GM12891 (cell line): ENCODE measurements at places on chromosomes 7 and 10.

DNA sequence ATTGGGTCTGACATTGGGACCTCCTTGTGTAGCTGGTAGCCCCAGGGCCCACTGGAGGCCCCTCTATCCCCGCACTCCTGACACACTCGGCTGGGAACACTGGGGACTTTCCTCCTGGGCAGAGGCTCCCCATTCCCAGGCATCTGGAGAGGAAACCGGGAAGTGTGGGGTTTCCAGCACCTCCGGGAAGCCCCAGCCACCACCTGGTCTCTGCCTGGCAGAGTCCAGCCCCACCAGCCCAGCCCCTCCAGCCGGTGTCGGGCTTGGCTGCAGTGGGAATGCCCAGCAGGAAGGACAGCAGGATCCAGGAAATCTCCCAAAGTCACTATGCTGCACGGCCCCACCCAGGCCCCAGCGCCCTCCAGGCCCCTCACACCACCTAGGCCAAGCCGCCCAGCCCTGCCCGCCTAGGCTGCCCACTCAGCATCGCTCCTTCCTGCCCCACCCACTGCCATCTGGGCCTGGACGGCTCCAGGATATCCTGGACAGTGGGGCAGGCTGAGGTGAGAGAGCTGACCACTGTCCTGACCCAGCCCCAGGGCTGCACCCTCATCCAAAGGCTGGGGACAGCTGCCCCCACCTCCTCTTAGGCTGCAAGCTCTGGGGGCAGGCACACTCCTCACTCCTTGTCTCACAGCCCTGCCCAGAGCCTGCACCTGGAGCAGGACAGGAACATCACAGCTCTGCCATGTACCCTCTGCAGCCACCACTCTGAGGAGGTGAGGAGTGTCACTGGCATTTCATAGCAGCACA, 11.8 kb downstream of the RASGEF1A start:
- peak; percentile 11 for DNase-seq

GRCh38 chr7:45028138-45028919, 28.3 kb downstream of the CCM2 start:
- no peak for DNase-seq

GRCh38 chr10:129341087-129341486, 126.0 kb upstream of the MGMT start:
- no peak for DNase-seq

DNA sequence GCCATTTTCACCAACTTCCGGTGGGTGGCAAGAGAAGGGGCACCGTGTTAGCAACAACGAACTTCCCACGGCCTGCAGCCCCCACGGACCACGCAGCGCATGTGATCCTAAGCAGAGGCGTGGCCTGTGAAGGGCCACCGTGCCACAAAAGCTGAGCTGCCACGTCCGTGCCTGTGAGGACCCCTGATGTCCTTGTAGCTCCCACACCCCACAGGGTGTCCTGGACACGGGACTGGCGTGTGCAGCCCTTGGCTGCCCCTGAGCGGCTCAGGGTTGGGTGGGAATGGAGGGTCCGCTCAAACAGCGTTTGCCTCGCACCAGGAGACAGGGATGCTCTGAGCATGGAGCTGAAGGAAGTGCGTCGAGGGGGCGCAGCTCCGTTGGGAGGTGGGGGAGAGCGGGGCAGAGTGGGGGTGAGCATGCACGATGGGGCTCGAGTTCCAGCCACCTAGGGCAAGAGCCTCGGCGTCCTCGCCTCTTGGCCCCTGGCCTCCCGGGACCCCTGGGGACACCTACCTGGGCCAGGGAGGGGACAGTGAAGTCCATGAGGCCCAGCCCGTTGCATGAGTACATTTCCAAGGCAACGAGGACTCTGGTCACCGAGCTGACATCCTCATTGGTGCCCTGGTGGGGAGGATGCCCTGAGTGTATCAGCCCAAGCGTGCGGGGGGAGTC, 33.6 kb downstream of the CFAP46 start:
- DNase-seq = no peak

DNA sequence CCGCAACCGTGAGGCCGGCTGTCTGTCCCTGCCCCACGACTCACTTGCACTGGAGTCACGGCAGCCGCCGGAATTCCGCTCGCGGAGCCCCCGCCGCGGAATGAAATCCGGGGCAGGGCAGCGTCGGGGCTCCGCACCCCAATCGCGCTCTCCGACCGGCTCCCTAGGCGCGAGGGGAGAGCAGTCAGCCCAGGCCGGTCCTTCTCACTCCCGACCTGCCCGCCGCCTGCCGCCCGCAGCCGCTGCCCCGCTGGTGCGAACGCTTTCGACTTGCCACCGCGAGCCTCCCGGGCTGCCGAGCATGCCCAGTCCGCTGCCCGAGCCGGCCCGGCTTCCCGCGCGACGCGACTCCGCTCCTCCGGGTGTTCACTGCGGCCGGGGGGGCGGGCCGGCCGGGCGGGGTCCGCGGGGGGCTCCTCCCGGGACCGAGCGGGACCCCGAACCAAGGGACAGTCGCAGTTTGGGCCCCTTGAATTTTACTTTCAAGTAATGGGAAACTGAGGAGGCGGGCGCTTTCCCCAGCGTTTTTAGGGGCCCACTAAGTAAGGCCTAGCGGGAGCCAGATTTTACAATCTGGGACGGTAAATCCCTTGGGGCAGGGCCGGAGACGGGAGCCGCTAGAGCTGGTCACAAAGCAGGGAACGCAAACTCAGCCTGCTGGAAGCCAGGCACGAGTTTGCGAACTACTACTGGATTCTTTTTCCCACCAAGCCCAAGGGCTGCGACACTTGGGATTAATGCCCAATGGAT, at the start of gene SGMS1:
TSS of gene SGMS1 (minus strand) at position 294 of the 750 bp plus-strand sequence. CDS start 279,842 bp downstream, outside the sequence.
- DNase-seq = peak; percentile 74

- no peak for DNase-seq
Observed at GRCh38 chr7:45568536-45569289, 5.5 kb upstream of the ADCY1 start.

DNA sequence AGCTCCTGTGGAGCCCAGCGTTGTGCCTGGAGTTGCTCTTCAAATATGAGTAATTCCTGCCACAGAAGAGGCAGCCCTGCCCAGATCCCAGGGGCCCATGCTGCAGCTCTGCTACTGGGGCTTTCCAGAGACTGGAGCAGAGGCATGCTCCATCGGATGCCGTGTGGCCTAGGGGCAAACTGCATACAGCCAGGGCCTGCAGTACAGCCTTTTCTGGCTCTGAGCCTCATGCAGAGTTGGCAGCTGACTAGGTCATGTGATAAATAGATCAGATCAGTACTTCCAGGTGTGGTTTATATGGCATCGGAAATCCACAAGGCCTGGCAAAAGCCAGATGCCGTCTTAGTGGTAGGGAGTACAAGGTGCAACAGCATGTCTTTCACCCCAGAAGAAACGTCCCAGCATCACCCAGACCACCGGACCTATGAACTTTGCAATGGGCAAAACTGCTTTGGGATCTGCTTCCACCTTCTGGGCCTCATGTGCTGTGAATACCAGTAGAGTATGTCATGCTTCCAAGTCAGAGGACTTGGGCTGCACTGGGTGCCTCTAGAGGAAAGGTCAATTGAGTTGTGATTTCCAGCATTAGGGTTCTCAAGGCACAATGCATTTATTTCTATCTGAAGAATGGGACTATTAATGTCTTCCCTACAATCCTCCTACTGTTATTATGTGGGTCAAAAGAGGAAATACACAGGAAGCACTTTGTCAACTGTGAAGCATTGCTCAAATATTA, 250.7 kb upstream of the ZNF32 start:
- no peak for DNase-seq

- no peak for DNase-seq
Observed at GRCh38 chr10:16890691-16891090, 73.5 kb upstream of the RSU1 start.

DNA sequence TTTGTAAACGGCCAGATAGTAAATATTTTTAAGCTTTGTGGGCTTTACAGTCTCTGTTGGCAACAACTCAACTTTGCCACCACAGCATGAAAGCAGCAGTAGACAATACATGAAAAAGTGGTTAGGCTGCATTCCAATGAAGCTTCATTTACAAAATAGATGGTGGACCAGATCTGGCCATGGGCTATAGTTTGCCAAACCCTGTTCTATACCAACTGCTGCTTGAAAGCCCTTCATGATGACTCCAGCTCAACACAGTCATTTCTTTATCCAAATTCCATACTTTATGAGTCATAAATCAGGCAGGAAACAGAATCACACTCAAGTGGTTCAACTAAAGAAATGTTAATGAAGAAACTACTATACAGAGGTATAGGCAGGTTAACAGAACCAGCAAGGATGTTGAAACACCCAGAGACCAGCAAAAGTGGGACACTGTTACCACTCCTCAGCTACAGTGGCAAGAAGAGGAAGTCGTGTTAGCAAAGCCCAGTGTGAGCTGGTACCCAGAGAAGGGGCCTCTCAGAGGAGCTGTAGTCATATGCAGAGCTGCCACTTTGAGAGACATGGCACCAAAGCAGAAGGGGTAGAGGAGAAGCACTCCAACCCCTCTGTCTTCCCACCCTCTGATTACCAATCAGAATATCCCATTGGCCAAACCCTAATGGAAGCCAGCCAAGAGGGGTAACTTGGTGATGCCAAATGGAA, 72.5 kb downstream of the PRLHR start:
- DNase-seq = no peak

DNA sequence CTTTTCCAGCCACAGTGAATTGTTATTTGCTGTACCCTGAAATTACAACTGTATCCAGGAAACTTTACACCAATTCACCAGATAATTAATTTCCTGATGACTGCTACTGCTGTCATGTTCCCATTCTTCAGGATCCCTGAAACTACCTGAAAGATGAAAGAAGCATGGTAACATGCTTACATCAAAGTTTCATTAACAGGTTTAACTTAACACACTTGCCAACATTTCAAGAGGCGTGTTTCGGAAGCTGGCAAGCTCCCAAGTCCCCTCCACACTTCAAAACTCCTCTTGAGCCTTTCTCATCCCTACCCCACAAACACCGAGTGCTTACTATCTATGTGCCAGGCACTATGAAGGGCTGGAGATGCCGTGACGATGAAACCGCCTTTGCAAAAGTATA, 88.6 kb downstream of the MPP7 start:
- no peak for DNase-seq

DNA sequence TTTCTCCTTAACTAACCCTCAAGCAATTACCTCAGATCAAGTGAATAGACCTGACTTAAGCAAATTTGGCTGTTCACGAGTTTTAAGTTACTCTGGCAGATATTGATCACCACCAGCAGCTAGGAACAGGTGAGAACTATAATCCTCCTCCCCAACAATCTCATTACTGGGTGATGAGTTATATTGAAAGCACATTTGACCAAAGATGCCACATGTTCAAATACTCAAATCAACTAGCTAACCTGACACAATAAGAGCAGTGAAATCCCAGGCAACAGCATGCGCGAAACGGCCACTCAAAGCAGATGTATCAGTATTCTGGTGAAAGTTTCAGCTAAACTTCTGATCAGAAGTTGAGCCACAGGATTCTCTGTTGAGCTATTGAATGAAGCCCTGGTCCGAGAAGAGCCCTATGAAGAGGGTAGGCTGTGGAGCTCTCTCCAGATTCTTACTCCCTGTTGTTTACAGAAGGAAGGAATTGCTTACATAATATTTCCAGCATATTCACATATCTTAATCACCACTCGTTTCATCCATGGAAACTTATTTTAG, 52.6 kb downstream of the CAV1 start:
- DNase-seq = no peak

DNA sequence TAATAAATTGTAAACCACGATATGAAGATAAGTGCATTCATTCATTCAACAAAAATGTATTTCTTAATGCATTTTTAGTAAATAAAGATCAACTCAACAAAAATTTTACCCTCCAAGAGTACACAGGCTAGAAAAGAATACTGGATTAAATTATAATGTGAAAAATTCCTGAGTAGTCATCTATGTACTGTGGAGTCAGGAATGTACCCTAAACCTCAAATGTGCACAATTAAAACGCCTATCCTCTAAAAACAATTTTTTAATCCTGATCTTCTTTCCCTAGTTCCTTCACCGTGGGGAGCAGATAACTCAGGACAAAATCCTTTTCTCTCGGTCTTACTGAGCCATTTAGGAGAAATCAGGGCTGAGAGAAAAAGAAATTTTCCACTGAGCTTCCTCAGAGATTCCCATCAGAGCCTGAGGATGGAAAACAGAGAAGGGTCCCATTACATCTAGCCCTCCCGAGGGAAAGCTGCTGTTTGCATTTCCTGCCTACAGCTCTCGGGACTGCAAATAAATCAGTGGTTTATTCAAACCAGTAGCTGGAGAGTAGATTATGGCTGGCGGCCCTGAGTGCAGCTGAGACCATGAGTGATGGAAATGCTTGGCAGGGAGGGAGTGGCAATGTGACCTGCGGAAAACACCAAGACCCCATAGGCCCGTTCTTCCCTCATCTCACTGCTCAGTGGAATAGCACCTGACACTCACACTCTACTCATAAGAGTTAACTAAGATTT, 7.4 kb downstream of the TAS2R40 start:
- no peak for DNase-seq

- no peak for DNase-seq
Observed at GRCh38 chr10:88200312-88201032, 337.0 kb downstream of the PTEN start.

DNA sequence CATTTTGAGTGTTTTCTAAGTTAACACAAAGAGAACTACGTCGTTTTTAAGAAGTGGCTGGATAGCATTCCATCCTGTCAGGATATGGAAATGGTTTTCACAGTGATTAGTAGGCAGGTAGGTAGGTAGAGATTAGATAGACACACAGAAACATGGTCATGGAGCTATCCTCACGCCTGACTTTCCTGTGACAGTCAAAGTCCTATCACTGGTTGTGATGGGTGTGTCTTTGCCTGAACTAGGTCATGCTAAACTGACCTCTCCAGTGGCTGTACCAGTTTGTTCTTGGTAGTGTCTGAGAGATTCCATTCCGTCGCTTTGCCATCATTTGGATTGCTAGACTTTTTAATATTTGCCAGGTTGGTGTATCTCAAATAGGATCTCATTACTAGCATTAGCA, 28.2 kb downstream of the FKBP6 start:
- DNase-seq = no peak
